NCI-H460 (cell line): ENCODE measurements at places on chromosomes 16 and 17. TPM values are rescaled to one million over a fixed set of nuclear protein-coding genes. Genes with fewer than 3 reads are reported as not detected.

GRCh38 chr17:43655693-43656255 is 5.9 kb downstream of the MEOX1 start:
- DNase-seq = no peak

- DNase-seq = no peak
These were observed 6.9 kb downstream of the SLC16A3 start for GRCh38 chr17:82235775-82236141.

- DNase-seq = no peak
These were observed 127.8 kb downstream of the HS3ST3B1 start for GRCh38 chr17:14428648-14429029.

DNA sequence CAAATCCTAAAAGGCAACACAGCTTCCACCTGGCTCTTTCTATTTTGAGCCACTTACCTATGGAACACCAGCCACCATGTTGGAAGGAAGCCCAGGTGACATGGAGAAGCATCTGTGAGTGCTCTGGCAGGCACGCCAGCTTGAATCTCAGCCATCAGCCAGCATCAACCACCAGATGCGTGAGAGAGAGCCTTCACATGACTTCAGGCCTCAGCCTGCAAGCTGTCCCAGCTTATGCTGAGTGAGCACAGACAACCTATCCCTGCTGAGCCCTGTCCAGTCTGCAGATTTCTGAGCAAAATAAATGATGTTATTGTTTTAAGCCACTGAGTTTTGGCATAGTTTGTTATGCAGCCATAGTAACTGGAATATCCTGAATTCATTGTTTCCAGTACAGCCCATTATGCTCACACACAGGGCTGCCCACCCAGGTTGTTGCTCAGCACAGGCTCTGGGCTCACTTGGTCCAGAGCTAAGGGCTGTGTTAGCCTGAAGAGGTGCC is 35.1 kb downstream of the TMEM238L start:
- no peak for DNase-seq

- no peak for DNase-seq
These were observed 10.9 kb upstream of the COL1A1 start for GRCh38 chr17:50212121-50212843.

DNA sequence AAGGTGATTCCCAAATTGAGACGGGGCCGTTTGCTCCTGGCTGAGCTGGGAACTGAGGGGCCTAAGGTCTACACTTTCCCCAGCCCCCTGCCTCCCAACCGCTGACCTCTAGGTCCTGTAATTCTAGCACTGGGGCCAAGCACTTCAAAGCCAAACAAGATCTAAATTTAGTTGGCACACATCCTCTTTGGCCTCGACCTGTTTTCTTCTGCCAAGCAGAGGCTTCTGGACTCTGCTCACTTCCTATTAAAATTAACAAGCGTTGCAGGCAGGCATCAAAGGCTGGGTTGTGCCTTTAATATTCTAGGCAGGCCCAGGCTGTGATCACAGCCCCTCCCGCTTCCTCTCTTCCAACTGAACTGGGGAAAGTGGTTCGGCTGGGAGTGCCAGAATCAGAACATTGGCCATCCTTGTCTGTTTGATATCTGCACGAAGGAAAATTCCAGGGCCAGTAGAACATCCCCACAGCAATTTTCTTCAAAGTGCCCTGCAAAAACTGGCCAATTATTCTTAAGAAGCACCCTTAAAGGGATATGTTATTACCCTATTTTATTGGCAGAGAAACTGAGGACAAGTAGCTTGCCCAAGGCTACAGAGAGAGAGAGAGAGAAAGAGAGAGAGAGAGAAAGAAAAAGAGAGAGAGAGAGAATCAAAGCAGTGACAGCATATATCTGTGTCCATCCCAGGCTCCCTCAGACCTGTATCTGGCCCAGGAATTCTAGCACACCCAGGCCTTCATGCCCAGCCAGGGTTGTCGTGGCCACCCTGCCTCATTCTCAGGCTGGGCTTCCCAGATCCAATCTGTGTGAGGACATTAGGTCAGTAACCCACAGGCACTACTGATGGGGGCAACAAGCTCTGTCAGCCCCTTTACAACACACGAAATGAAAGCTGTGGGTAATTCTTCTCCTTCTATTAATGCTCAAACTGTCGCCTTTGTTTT is 12.8 kb upstream of the MT4 start:
- DNase-seq = no peak

DNA sequence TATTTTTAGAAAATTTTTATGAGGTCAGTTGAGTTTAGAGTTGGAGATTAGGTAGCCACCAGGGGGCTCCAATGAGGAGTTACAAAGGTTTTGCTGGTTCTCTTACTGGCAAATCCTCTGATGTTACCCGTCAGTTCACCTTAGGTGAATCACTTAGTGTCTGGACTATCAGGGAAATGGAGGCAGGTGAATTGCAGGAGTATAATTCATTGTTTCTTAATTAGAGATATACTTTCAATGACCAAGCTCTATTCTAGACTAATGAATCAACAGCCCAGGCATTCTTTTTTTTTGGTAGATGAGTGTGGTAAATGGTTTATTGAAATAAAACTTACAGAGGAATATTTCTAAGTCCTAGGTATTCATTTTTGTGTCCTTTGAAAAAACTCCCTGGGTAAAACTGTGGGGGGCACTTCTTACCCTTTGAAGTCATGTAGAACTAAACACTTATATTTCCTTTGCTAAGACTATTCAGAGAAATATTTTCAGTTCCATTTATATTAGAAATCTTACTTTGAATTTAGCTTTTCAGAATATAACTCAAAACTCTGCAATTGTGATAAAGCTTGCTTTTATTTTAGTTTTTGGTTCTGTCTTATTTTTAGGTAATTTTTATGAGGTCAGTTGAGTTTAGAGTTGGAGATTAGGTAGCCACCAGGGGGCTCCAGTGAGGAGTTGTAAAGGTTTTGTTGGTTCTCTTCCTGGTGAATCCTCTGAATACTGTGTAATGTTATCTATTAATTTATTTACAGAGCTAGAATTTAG is 17.7 kb downstream of the PSMD11 start:
- peak; percentile 58 for DNase-seq

- no peak for DNase-seq
These were observed 35.0 kb upstream of the ZNF423 start for GRCh38 chr16:49890876-49891275.

DNA sequence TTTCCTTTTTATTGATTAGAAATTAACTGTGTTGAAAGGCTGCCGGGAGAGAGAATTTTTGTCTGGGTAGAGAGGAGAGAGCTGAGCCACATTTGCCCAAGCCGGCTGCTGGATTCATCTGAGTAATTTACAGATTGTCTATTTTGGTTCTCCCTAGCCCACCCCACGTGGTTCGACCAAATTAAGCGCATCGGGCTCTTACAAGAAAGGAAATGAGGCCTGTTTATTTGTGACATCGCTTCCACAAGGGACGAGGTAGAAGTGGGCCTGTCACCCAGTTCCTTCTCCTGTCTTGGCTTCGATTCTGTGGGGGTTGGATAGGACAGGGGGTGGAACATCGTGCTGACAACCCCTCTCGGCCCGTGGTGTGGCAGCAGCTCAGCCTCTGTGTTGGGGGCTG is 42.9 kb downstream of the SYT17 start:
- DNase-seq = no peak

GRCh38 chr17:82097184-82097918 is 685 bp downstream of the FASN start:
- DNase-seq = peak; percentile 30

DNA sequence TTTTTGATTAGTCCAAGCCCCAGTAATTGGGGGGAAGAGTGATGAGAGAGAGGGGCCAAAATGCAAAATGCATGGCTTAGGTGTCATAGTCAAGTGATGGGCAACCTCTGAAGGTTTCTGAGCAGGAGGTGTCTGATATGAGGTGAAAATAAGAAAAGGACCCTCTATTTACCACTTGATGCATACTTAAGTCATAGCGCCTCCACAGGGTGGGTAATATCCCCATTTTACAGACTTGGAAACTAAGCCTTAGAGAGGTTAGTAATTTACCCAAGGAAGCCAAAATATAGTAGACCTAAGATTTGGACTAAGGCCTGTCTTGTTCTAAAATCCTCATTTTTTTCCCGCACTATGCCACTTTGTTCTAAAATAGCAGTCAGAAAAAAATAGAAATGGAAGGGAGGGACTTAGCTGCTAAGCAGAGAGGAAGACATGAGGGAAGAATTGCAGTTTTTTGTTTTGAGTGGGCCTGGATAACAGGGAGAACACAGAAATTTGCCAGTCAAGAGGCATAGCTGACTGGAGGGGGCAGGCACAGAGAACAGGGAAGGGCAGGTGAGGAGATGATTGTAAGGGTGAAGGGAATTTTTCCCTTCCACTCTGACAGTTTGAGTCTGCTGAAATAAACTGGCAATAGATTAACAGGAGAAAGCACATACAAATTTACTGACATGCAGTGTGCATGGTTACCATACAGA is 2.3 kb upstream of the GRB2 start:
- DNase-seq = no peak

DNA sequence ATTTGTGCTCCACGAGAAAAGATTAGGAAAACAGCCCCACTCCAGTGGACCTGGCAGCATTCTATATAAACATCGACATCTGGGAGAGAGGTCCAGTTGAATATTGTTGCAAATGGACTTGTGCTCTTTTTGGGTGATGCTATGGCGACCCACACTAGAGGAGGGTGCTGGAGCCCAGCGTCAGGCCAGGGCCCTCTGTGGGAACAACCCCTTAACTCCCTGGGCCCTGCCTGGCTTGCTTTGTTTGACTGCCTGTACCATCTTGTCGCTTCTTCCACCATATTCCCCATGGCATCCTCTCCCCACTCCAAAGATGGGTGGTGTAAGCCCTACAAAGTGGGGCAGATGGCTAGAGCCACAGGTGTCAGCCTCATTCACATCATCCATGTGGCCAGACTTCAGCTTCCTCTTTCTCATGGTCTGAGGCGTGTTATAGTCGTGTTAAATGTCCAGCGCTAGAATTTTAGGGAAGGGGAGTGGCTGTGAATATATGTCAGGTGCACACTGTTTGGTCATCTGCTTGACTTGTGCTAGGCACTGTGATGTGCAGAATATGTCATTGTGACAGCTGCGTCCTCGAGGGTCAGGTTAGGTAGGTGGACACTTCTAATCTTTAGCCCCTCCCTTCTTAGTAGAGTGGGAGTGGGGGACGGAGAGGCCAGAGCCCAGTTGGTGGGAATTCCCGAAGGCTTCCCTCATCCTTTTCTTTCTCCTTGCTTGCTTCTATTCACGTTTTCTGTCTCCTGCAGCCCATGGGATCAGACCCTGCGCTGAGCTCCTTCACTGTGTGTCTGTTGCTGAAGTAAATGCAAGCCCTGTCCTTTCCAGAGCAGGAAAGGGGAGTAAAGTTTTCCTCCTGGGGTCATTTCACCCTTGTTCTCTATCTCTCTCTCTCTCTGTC is 49.8 kb downstream of the MPRIP start:
- DNase-seq = no peak

Gene LPCAT2
- 0.63 and 2.1 TPM in 2 replicates for total RNA-seq

Gene THRA
- total RNA-seq = 6.2 and 6.9 TPM in 2 replicates

Gene SPATA32
- total RNA-seq = not detected in 2 replicates

Gene CA4
- not detected in 2 replicates for total RNA-seq

Gene KRT15
- 3.7 and 6.0 TPM in 2 replicates for total RNA-seq
